ENCODE measurements at places on chromosomes 7 and 10.

DNA sequence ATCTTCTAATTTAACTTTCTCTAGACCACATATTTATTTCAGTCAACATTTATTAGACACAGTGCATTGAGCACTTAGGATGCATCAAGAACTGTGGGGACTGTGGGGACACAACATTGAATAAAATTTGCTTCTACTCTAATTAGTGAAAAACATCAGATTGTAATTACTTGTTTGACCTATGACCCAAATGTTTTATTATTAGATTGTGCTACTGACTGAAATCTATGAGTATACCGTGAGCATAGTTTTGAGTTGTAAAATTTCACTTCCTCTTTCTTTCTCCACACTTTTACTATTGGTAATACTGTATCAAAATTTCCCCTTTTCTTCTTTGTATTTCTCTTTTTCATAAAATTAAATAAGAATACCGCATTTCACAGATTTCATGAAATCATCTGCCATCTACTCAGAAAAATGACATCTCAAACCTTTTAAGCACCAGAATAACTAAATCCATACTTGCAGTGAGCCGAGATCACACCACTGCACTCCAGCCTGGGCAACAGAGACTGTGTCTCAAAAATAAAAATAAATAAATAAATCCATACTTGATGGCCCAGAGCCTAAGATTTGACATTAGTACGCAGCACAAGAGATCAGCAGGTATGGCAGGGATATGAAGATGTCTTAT, 25.4 kb upstream of the INPP5F start:
- DNase-seq, result no peak

GRCh38 chr10:129033790-129034272, 433.2 kb upstream of the MGMT start:
- no peak for DNase-seq

- DNase-seq, result no peak
Measured at GRCh38 chr7:82840061-82840460, 322.6 kb downstream of the PCLO start.

GRCh38 chr7:44889086-44889781, 3.9 kb upstream of the PURB start:
- no peak for DNase-seq

GRCh38 chr7:44291066-44291732, 34.2 kb downstream of the CAMK2B start:
- DNase-seq, result no peak

- DNase-seq, result no peak
Measured at GRCh38 chr10:90205340-90205739, 503.9 kb downstream of the KIF20B start.

DNA sequence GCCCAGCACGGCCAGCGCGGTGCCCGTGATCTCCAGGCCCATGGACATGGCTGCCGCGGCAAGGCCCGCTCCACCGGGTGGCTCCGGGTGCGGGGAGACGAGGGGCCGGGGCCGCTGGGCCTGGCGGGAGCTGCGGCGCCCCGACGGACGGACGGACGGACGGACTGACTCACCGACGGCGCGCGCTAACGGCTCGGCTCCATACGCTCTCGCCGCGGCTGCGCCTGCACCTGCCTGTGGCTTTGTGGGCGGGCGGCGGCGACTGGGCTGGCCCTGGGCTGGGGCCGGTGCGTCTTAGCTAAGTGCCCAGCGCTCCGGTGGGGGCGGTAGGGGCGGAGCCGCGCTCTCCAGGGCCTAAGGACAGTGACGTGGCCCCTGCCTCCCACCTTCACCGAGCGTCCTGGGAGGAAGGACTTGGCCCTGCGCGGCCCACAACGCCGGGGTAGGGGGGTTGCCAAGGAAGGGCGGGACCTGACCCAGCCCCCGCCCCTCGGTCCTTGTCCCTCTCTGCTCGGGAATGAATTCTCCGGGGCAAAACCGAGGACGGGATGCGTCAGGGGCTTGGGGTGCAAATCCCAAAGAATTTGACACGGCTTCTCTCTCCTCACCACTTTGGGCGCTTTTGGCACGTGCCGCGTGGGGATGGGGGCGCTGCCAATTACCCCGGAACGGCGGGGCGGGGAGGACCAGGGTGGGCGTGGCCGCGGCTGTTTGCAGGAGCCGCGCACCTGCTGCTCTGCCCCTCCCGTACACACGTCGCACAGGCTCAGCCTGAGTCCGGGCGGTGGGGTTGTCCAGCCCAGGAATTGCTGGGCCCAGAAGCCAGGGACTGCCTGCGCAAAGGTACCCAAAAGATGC, at the start of gene CLDN3:
CLDN3 (minus strand) TSS at position 269 of the 858 bp plus-strand sequence; CDS start at position 48, 221 bp downstream.
- DNase-seq, result peak; percentile 92

- DNase-seq, result no peak
Measured at GRCh38 chr7:82714883-82715282, 271.3 kb upstream of the CACNA2D1 start.

GRCh38 chr7:3370068-3370830, 69.2 kb downstream of the SDK1 start:
- DNase-seq, result peak; percentile 46

DNA sequence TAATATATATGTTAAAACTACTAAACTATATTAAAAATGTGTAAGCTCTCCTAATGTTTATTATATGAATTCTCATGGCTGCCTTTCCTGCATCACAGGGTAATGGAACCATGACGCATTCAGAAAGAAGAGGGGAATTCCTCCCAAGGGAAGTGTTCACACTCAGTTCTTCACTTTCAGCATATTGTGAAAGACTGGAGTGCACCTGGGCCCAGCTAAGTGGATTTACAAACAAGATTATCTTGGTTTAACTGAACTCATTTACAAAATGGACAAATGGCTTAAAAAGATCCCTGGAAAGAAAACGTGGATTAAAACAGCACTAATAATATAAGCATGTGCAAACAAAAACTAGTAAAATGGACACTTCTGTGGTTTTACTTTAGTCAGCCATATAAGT, 149.8 kb downstream of the DOCK4 start:
- peak; percentile 82 for DNase-seq

GRCh38 chr10:131078131-131078881, 233.2 kb downstream of the TCERG1L start:
- no peak for DNase-seq

- DNase-seq, result peak; percentile 88
Measured at GRCh38 chr10:73167783-73168464, at the start of the genes ECD and FAM149B1. ECD (minus strand) TSS chr10:73168008; CDS start chr10:73163937, 4,071 bp downstream. FAM149B1 (plus strand) TSS chr10:73168119; CDS start chr10:73168340, 221 bp downstream.

- DNase-seq, result no peak
Measured at GRCh38 chr10:51574248-51575048, 124.9 kb downstream of the CSTF2T start.

GRCh38 chr7:111006691-111007090, 84.2 kb upstream of the LRRN3 start:
- no peak for DNase-seq

GRCh38 chr10:60372436-60372835, 17.2 kb downstream of the ANK3 start:
- DNase-seq, result no peak

DNA sequence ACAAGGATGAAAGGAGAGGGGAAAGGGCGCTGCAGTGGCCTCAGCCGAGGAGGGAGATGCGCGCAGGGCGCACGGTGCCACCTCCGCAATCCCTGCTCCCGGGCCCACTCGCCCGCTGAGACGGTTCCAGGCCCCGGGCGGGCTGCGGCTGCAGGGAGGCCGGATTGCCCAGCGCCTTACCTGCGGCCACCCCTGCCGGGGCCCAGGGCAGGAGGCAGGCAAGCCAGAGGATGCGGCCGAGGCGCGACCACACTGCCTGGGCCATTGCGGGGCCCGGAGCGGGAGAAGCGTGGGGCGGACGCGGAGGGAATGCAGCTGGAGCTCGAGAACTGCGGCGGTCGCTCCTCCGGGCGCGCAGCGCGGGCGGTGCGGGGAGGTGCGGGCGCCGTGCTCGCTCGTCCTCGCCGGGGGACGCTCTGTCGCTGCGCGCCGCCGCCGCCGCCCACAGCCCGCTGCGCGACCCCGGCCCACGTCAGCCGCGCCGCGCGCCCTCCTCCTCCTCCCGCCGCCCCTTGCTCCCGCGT, at the start of gene TMEM130:
TMEM130 (minus strand) TSS at position 418 of the 524 bp plus-strand sequence; CDS start at position 265, 153 bp downstream.
- no peak for DNase-seq

DNA sequence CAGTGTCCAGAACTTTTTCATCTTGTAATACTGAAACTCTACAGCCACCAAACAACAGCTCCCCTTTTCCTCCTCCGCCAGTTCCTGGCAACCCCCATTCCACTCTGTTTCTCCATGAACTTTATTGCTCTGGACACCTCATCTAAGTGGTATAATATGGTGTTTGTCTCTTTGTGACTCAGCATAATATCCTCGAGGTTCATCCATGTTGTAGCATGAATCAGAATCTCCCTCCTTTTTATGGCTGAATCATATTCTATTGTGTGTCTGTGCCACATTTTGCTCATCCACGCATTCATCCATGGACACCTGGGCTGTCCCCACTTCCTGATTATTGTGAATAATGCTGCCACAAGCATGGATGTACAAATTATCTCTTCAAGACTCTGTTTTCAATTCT, 124.4 kb upstream of the FGFR2 start:
- no peak for DNase-seq

GRCh38 chr10:95214793-95215192, 20.8 kb downstream of the ACSM6 start:
- DNase-seq, result no peak

DNA sequence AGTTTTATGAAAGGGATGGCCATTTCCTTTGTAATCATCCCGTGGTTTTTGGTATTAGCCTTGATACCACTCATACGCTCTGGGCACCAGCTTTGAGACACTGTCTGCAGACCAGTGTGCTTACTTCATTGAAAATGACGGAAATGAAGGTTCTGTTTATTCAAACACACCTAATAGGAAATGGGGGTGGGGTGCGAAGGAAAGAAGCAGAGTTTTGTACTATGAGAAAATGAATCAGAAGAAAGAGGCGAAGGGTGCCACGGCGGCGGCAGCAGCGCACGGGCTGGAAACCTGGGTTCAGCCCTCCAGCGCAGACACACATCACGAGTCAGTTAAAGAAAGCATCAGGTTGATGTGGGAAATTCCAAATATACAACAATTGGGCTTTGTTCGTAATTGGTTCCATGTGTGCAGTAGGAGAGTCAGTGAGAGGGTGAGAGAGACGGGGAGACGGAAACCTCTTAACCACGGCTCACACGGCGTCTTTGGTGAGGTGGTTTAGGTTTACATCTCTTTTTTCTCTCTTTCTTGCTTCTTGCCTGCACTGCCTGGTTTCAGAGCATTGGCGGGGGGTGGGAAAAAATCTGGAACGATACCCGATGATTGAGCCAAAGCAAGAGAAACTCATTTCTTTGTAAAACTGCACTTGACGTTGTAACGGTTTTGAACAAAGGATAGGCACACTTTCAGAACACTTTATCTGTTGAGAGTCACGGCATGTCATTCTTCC, 321.2 kb downstream of the FRMD4A start:
- DNase-seq, result no peak

DNA sequence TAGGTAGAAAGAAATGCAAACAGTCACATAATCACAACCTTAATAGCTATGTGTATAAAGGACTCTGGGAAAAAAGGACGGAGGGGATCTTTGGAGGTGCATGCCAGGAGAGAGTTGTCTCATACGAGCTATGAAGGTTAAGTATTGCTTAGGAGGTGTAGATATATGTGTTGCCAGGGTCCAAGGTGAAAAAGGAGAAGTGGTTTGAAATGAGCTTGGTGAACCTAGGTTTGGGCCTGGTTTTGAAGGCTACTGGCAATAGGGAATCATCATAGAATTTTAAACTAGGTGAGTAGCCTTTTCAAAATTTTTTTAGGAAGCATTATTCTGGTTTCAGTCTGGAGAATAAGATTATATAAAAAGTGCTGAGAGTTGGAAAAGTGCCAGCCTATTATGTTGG, 336.8 kb downstream of the AUTS2 start:
- DNase-seq, result no peak

- no peak for DNase-seq
Measured at GRCh38 chr7:20558963-20559716, 56.3 kb upstream of the ABCB5 start.

DNA sequence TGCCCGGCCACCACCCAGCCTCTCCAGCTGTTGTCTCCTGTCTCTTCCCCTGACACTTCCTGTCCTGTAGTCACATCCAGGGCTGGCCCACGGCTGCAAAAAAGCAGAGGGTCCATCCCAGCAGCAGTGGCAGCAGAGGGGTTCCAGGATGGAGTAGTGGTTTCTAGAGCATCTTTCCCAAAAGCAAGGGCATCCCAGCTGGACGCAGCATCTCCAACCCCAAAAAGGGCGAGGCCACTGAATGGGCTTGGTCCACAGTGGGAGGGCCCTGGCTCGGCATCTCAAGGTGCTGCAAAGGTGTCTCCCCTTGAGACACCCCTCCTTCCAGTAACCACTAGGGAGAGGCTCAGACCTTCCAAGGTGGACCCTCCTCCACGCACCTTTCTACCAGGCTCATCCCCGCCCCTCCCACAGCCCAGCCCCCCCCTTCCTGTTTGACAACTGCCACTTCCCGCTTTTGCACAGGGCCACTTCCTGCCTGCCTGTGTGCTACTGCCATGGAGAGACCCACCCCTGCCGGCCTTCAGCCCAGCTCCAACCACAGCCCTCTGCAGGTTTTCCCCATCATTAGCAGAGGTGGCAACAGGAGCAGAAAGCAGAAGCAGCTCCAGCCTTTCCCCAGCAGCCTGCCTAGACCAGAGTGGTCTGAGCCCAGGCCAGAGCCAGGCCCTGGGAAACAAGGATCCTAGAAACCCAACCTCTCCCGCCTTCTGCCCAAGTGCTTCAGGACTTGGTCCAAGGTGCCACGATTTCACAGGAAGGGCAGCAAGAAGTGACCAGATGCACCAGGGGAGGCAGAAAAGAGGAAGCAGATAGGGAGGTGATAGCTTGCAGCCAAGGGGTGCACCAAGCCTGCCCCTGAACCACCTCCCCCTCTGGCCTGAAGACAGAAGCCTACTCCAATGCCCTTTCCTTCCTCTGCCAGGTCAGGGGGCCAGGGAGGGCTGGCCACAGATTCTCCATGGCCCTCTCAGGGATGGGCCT, 8.6 kb downstream of the CAMK2G start:
- DNase-seq, result no peak

- no peak for DNase-seq
Measured at GRCh38 chr7:38052786-38053185, 125.3 kb upstream of the STARD3NL start.

GRCh38 chr10:88565072-88565471, 18.0 kb downstream of the RNLS start:
- DNase-seq, result peak; percentile 13

GRCh38 chr7:22831602-22832305, 9.1 kb upstream of the TOMM7 start:
- no peak for DNase-seq

DNA sequence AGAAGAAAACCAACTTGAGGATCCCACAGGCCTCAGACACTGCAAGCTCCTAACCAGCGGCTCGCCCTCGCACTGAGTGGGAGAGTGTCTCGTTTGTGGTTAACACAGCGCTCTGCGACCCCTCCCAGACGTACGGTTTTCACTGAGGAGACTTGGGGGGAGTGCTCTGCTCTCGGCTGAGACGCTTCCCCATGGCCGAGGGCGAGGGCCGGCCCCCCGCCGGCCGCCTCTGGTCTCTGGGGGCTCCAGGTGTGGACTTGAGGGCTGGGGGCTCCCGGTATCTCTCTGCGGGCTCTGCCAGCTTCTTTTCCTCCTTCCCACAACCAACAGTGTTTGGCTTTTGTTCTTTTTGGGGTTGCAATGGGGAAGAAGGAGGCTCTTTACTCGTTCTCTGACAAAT, 118.7 kb downstream of the LARP4B start:
- DNase-seq, result no peak

- DNase-seq, result no peak
Measured at GRCh38 chr7:117997862-117998825, 124.9 kb upstream of the CTTNBP2 start.

Data from NCI-H1436 (cell line).